ENCODE measurements at places on chromosomes 2 and 18. TPM values are rescaled to one million over a fixed set of nuclear protein-coding genes. Genes with fewer than 3 reads are reported as not detected.

Gene GREB1L
- 0.28 TPM for total RNA-seq

- DNase-seq: no peak
Observed at GRCh38 chr18:45071956-45072355, 391.3 kb downstream of the SETBP1 start.

- DNase-seq: no peak
Observed at GRCh38 chr2:96579422-96579821, 42.9 kb downstream of the ARID5A start.

- no peak for DNase-seq
Observed at GRCh38 chr2:232477751-232478510, 9.7 kb downstream of the ECEL1 start.

GRCh38 chr2:238875471-238876231 lies 27.8 kb downstream of the TWIST2 start:
- DNase-seq: no peak

DNA sequence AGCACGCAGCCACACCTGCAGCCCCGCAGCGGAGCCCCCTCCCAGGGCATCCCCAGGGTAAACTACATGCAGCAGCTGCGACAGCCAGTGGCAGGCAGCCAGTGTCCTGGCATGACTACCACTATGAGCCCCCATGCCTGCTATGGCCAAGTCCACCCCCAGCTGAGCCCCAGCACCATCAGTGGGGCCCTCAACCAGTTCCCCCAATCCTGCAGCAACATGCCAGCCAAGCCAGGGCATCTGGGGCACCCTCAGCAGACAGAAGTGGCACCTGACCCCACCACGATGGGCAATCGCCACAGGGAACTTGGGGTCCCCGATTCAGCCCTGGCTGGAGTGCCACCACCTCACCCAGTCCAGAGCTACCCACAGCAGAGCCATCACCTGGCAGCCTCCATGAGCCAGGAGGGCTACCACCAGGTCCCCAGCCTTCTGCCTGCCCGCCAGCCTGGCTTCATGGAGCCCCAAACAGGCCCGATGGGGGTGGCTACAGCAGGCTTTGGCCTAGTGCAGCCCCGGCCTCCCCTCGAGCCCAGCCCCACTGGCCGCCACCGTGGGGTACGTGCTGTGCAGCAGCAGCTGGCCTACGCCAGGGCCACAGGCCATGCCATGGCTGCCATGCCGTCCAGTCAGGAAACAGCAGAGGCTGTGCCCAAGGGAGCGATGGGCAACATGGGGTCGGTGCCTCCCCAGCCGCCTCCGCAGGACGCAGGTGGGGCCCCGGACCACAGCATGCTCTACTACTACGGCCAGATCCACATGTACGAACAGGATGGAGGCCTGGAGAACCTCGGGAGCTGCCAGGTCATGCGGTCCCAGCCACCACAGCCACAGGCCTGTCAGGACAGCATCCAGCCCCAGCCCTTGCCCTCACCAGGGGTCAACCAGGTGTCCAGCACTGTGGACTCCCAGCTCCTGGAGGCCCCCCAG lies 254.1 kb downstream of the GLI2 start:
- peak; percentile 19 for DNase-seq

GRCh38 chr2:120818441-120818920 lies 82.8 kb downstream of the GLI2 start:
- peak; percentile 39 for DNase-seq

DNA sequence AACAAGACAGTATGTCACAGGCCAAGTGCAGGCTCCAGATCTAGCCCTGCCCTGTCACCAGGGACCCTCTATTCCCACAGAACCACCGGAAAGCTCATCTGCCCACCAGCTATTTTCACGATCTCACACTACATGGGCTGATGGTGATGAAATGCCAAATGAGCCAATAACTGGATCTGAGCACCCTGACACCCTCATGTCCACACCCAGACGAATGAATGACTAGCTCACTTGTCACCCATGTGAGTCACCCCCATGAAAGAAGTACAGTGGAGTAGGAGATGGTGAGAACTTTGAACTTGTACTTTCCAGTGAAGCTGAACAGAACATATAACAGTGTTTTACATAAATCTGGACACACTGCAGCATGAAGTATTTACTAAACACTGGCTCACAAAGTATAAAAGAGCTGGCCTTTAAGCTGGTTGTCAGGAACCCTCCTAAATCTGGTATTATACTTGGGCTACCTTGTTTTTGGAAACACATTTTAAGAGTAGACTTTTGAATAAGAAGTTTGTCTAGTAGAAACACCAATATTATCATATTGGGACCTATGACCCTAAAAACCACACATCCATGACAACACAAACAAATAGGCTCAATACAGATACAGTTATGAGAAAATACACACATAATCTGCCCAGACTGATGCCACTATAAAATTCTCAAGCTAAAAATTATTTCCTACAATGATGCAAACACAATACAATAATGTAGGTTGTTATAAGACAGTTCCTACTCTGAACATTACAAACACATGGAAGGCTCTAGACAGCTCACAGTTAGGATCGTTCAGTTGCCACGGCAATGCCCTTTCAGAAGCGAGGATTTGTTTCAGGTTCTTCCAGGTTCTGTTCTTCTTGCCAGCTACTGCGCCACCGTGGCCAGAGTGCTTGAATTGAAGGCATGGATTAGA lies 19.0 kb downstream of the INO80C start:
- peak; percentile 56 for DNase-seq

- no peak for DNase-seq
Observed at GRCh38 chr2:170815746-170816503, 762 bp upstream of the GAD1 start.

GRCh38 chr18:13811993-13812392 lies 12.0 kb upstream of the MC5R start:
- no peak for DNase-seq

DNA sequence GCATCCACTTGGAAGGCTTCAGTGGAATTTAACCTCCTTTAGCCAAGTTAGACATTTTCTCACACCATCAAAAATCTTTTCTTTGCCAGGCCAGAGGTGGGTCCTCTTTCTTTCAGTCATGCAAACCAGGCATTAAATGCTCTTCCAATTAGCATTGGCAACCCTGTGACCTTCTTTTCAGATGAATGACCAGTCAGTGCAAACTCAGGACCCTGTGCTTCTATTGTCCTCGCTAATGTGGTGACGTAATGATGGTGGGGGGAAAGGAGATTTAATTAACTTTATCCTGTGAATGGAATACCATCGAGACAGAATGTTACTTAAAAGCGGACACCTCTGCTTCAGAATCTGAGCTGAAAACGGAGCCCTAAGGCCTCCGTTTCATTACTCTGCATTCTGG lies 23.2 kb upstream of the STPG4 start:
- no peak for DNase-seq

GRCh38 chr18:36745219-36745975 lies 83.4 kb downstream of the TPGS2 start:
- no peak for DNase-seq

DNA sequence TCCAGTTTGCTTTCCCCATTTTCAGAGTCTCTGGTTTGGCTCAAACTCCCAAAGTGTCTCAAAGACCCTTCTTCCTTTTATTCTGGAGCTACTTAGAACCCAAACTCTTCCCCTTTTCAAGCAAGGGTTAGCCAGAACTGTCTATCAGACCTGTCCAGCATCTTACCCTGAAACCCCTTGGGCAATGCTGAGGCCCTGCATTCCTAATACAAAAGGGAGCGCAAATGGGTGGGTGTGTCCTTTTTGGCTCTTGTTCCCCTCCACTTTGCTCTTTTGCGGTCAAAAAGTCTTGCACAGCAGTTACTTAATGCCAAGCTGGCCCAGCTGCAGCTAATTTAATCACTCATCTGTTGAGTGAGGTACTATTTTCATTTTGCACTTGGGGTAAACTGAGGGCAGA lies 231.2 kb upstream of the FOSL2 start:
- DNase-seq: no peak
